ENCODE measurements at places on chromosomes 2 and 18.

DNA sequence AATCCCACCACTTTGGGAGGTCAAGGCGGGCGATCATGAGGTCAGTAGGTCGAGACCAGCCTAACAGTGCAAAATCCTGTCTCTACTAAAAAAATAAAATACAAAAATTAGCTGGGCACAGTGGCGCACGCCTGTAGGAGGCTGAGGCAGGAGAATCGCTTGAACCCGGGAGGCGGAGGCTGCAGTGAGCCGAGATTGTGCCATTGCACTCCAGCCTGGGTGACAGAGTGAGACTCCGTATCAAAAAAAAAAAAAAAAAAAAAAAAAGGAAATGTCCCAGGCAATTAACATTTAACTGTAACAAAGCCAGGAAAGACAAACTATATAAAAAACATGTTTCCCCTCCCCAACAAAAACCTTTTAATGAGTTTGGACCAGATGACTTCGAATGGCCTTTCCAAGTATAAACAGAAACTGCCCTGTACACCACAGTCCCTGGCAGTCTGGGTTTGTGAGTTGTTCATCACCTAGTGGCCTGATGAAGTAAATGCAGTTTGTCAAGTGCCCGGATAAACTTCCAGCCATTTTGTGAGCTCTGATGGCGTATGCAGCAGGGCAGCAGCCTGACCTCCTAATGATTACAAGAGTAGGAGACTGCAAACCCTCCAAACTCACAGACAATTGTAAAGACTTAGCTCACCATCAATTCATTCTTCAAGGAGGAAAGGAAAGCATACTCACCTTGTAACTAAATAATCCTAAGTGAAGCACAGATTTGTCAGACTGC is 16.6 kb upstream of the PCBP1 start:
- peak; percentile 40 for DNase-seq

DNA sequence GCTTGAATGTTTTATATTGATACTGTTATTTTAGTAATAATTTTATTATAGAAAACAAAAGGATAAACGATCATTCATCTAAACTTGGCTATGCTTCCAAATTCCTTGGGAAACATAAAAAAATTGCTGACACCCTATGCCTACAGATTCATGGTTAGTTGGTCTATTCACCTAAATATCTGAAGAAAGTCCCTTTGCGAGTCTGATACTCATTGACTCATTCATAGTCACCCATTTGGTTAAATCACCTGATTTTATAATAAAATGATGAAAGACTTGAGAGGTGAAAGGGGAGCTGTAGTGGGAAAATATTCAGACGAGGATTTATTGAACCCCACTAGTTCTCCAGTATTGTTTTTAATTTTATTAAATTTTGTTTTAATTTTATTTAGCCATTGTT is 112.0 kb downstream of the PTPN4 start:
- no peak for DNase-seq

DNA sequence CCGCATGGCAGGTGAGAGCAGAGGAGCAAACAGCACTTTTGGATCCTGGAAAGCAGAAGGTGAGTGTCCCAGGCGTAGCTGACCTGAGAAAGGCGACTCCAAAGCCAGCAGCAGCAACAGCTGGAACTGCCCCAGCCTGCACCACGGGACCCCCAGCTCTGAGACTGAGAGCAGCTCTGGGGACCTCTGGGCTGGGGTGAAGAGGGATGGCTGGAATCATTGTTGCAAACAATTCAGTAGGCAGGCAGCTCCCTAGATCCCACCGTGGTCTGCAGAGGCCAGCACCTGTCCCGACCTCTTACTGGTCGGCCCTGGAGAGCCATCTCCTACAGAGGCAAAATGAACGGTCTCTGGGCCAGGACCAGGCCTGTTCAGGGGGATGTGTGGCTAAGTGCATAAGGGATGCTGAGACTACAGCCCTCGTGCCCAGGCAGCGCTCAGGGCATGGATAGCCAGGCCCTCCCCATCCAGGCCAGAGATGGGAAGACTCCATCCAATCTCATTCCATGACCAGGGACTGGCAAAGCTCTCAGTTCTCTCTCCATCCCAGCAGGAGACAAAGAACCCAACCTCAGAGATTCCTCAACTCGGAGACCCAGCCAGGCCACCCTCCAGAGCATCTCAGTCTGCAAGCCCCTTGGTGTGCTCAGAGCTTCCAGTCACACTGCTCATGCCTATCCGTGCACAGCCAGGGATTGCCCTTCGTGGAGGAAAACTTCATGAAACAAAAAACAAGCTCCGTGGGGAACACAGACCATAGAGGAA is 38.2 kb upstream of the ALPP start:
- no peak for DNase-seq

GRCh38 chr18:57655740-57656139 is 34.1 kb upstream of the NARS1 start:
- no peak for DNase-seq

GRCh38 chr2:121748202-121748601 is 7.2 kb upstream of the TSN start:
- no peak for DNase-seq

GRCh38 chr18:43970656-43971055 is 693.4 kb upstream of the SYT4 start:
- DNase-seq, result no peak

- no peak for DNase-seq
Observed at GRCh38 chr2:168326572-168326971, 79.2 kb upstream of the STK39 start.
